ENCODE measurements at places on chromosomes 7 and 10.
A peak's percentile ranks its signal among the peaks of the same experiment; 100 is the strongest.

DNA sequence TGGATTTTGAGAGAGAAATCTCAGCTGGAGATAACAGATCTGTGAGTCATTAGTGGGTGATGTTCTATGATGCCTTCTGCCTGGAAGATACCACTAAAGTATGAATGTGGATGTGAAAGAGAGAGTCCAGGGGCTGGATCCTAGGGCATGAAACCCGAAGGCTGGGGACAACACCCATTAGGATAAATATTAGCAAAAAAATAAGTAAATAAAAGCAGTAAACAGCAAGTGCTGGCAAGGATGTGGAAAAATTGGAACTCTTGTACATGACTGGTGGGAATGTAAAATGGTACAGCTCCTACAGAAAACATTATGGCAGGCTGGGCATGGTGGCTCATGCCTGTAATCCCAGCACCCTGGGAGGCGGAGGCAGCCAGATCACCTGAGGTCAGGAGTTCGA lies 16.6 kb upstream of the MGMT start:
- DNase-seq, result no peak

- no peak for DNase-seq
These were observed 554.3 kb downstream of the GRM8 start for GRCh38 chr7:126698446-126698845.

DNA sequence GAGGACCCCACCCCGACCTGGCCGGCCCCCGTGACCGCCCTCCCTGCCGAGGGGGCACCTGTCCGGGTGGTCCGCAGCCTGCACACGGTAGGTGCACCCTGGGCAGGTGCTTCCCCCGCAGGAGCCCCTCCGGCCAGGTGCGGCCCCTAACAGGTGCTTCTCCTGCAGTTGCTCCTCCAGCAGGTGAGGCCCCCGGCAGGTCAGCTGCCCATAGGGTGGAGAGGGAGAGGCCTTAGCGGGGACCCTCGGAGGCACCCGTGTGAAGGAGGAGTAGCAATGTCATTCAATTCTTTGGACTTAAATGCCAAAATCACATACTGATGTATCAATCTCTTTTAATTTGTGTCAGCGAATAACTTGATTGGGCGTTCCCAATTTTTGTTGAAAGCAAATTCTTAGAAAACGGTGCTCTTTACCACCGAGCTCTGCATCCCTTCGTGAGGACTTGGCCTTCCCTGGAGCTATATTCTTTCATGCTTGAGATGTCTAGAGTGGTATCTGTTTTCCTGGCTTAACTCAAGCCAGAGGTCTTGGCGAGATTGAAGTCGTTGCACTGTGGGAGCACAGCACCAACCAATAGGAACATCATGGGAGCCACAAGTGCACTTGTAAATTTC lies 738 bp upstream of the NCAPG2 start:
- DNase-seq, result peak; percentile 19

GRCh38 chr7:95104739-95105138 lies 197.3 kb downstream of the PPP1R9A start:
- DNase-seq, result no peak

GRCh38 chr7:3916146-3916545 lies 615.1 kb downstream of the SDK1 start:
- no peak for DNase-seq

DNA sequence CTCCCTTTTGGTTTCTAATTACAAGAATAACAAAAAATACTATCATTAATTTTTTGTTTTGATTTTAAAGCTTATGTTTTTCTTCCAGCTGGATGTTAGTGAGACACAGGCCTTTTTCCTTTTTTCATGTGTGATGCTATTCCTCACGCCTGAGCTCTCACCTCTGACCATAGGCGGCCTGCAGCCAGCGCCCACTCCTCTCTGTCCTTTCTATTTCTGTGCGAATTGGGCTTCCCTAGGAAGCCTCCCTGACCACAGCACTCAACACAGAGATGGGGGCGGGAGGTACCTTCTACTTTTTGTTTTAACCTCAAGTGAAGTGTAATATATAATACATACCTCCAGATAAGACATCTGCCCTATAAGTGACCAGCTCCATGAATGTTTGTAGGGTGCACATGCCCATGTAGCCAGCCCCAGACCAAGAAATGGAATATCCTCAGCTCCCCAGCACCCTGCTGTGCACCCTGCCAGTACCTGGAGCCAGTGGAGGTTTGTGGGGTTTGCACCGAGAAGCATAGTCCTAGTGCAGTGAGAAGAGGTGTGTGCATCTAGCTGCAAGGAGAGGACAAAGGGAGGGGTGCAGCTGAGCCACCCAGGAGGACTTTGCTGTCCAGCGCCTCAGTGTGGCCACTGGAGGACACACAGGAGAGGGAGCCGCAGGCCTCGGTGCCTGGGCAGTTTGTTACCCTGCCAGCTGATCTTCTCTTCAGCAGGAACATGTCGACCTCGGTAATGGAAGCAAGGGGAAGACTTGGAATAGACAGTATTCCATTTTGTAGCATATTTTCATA lies 38.5 kb downstream of the BNIP3 start:
- peak; percentile 36 for DNase-seq

GRCh38 chr10:126242397-126243260 lies 145.6 kb downstream of the ADAM12 start:
- DNase-seq, result no peak

GRCh38 chr10:5970527-5970926 lies 6.8 kb downstream of the IL15RA start:
- no peak for DNase-seq

- DNase-seq, result no peak
These were observed 30.5 kb upstream of the ZMIZ1 start for GRCh38 chr10:79038104-79038840.

DNA sequence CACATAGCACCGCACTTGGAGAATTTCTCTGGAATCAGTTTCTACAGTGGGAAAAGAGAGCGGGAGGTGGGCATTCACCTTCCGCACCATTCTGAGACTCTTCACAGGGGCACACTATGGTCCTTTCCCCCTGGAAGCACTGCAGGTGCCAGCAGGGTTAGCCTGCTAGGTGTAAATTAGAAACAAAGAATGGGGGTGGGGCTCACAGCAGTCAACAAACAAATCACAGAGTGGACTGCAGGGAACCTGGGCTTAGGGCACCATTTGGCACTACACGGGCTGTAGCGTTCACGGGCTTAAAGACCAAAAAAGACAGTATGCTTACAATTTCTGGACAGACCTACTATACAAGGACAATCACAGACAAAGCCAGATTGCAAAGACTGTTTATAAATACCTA lies 8.0 kb upstream of the PKD1L1 start:
- no peak for DNase-seq

- DNase-seq, result no peak
These were observed 85.0 kb downstream of the EMX2 start for GRCh38 chr10:117627561-117627960.

DNA sequence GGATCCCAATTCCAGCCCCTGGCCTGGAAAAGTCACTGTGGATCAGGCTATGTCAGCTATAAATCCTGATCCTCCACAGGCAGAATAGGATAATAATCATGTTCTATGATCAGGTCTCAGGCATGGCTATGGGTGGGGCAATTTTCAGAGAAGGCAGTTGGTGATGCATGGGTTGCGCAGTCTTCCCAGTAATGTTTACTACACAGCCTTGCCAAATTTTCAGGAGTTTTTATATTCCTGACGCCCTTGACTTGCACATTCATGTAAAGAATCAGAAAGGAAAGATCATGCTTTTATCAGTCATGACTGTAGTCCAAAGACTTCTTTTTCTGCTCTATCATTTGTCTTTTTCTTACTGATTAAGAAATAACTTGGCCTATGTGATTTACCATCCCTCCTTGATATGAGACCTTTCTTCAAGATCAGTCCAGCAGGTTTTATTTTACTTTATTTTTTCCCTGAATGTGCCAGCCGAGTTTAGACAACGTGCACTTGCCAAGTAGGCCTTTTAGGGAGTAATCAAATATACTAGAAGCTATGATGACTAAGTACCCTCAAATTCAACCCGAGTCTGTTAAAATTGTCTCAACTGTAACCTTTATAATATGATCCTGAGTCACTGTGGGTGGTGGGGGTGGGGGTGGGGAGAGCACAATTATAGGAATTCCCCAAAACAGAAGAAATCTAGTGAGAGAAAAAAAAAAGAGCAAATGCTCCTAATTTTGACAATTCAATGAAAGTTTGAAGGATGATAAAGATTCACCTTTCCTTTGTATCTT lies 31.9 kb downstream of the ARL4A start:
- no peak for DNase-seq

DNA sequence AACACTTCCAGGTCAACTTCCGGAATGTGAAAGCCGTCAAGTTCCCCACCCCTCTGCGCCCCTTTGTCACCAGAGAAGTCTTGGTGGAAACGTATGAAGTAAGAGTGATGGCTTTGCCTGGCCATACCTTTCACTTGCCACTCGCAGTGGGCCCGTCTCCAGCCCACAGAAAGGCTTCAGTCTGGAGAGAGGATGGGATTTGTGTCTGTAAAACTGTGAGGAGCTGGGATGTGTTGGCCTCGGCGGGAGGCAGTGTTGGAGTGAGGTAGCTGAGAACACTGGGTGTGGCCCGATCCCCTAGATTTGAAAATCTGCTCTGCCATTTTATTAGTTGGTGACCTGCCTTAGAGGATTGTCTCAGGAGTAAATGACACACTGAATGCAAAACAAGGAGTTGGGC lies 6.4 kb downstream of the ADCK2 start:
- no peak for DNase-seq

GRCh38 chr7:43747328-43748105 lies 11.0 kb upstream of the BLVRA start:
- DNase-seq, result no peak

GRCh38 chr10:108852211-108852610 lies 1071.1 kb downstream of the XPNPEP1 start:
- DNase-seq, result no peak

GRCh38 chr7:81201188-81201587 lies 282.3 kb upstream of the SEMA3C start:
- DNase-seq, result no peak

DNA sequence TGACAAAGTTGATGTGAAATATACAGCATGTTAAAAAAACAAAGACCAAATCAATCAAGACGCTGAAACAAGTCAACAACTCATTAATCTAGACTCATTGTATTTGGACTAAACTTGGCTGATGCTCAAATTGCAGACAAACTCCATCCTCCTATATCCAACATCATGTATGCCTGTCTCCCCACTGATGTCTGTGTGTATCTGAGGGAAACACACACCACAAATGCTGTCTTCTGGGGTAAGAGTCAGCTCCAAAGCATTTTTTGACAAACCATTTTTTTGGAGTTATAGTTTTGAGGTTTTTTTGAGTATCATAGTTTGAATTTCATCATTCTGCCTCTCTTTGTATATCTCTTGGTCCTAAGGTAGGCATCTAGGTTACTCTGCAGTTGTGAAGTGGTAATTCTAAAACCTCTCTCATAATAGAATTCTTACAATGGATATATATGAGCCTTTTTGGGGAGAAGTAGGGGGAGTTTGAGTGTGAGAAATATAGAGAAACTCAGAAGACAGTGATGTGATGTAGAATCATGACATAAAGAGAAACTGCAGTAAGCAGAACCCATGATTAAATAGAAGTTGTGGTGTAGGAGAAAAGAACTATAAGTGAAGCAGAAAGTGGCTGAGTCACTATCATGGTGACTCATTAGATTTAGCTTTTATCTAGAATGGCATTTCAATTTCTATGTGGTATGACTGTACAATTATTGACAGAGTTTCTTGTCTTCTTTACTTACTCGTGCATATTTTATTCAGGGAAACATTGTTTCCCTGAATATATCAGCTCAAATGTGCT lies 1531.1 kb upstream of the LRRTM3 start:
- no peak for DNase-seq

DNA sequence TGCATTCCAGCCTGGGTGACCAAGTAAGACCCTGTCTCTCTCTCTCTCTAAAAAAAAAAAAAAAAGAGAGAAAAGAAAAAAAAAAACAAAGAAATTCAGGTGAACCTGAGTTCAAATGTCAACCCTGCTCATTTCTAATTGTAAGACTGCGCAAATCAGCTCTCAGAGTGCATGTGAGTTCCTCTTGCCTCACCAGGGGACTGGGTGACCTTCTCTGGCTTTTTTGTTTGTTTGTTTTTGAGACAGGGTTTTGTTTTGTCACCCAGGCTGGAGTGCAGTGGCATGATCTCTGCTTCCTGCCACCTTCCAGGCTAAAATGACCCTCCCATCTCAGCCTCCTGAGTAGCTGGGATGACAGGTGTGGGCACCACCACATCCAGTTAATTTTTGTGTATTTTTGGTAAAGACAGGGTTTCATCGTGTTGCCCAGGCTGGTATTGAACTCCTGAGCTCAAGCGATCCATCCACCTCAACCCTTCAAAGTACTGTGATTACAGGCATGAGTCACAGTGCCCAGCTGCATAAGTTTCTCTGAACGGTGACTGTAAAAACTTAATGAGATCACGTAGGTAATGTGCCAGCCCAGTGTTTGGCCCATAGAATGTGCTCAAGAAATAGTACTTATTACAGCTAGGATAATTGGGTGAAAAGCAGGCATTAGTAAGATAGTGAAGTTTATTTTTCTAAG lies 45.3 kb upstream of the BAMBI start:
- DNase-seq, result no peak

- no peak for DNase-seq
These were observed 229.4 kb downstream of the TNS3 start for GRCh38 chr7:47352394-47352968.

- DNase-seq, result peak; percentile 69
These were observed 166.9 kb upstream of the RNF32 start for GRCh38 chr7:156473476-156474240.

GRCh38 chr7:39355664-39356063 lies 210.5 kb upstream of the YAE1 start:
- no peak for DNase-seq

DNA sequence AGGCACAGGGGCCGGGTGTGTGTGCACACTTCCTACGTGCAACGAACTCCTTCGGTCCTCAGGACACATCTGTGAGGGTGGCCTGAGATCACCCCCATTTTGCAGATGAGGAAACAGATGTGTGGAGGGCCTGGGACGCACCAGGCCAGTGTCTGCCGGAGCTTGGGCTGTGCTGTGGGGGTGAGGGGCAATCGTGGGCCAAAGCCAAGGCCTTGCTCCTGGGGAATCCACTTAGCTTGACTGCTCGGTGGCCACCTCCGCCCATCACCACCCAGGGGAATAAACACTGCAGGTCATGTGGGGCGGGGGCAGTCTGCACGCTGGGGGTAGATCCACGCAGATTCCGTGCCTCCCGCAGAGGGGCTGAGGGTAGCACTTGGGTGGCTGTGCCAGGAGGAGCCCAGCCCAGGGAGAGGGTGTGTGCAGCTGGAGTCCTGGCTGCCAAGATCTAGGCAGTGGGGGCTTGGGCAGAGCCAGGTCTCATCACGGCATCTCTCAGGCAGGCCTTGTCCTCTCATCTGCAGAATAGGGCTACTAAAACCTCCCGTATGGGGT lies 70.8 kb upstream of the EN2 start:
- no peak for DNase-seq

- DNase-seq, result no peak
These were observed 57.6 kb upstream of the USP6NL start for GRCh38 chr10:11668847-11669610.
